ENCODE measurements at places on chromosomes 1 and 21.

DNA sequence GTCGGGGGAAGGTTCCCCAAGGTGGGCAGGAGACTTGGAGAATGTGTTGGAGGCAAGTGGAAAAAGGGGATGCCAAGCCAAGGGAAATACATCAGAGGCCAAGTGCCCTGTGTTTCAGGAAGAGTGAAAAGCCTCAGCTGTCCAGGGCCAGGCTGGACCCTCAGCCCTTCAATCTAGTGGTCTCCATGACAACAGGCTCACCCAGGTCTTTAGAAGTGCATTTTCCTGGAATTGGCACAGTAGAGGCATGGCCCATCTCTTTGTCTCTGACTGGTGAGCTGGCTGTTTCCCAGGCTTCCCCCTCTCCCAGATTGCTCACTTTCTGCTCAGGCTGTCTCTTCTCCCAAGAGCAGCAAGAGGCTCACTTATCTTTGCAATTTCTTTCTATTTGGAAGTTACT, 10.4 kb upstream of the RHBG start:
- DNase-seq: no peak

DNA sequence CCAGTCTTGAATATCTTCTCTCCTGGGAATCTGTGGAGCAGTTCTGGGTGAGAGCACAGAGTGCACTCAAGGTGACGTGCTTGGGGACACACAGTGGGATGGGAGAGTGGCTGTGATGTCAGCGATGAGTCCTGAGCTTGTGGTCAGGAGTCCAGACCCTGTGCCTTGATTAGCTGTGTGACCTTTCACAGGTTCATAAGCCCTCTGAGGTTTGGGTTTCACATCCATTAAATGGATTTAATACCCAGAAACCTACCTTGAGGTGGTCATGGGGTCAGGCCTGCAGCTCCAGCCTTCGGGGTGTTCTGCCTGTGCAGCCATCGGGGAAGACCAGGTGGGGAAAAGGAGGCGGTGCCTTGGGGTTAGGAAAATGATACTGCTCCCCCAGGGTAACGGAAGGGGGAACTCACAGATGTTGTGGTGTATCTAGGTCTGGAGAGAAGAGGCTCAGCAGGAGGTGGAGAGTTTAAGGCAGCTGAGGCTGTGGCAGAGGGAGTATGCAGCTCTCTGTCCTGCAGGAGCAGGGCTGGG, 38.5 kb upstream of the ETV3 start:
- DNase-seq: no peak

DNA sequence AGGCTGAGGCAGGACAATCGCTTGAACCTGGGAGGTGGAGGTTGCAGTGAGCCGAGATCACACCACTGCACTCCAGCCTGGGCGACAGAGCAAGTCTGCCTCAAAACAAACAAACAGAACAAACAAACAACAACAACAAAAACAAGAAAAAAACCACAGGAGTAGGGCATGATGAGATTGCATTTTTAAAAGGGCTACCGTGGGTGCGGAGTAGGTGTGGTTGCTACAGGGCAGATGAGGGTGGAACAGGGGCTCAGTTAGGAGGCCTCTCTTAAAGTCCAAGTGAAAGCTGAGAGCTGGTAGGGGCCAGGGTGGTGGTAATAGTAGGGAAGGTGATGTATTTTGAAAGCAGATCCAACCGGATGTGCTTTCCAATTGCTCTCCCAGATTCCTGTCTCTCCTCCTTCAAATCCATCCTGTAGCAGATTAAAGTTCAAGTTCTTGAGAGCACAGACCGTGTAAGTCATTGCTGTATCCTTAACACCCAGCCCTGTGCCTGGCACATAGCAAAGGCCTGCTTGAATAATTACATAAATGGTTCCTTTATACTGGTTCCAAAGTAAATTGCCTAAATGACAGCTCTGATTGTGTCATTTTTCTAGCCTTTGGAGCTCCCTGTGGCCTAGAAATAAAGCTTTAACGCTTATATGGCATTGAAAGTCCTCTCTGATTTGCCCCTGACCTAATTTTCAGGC, 4.2 kb upstream of the LINGO4 start:
- no peak for DNase-seq

GRCh38 chr21:29524055-29524454, 225.3 kb downstream of the BACH1 start:
- DNase-seq: no peak

- DNase-seq: no peak
Measured at GRCh38 chr1:232509570-232509969, 120.4 kb downstream of the SIPA1L2 start.

GRCh38 chr1:54109129-54110090, 43.4 kb downstream of the CDCP2 start:
- no peak for DNase-seq

DNA sequence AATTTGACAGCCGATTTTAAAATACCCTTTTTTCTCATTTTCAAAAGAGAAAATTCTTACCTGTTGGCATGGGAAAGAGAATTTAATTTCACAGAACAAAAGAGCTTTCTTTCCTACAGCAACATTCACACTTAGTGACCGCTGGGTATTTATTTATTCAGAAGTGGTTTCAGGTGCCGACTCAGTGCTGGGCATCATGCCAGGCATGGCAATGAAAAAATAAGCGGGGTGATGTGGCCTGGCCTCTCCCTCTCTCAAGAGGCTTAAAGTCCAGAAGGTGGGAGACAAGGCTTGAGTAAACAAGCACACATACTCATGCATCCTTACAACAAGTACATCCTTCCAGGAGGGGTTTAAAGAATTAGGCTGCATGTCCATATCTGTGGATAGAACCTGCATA, 4.1 kb upstream of the PCP4 start:
- DNase-seq: peak; percentile 42

GRCh38 chr1:232278925-232279324, 351.0 kb downstream of the SIPA1L2 start:
- DNase-seq: no peak
